ENCODE measurements at places on chromosomes 16 and 17.
A peak's percentile ranks its signal among the peaks of the same experiment; 100 is the strongest.

- no peak for DNase-seq
Observed at GRCh38 chr17:67998466-67998865, 2.2 kb upstream of the C17orf58 start.

DNA sequence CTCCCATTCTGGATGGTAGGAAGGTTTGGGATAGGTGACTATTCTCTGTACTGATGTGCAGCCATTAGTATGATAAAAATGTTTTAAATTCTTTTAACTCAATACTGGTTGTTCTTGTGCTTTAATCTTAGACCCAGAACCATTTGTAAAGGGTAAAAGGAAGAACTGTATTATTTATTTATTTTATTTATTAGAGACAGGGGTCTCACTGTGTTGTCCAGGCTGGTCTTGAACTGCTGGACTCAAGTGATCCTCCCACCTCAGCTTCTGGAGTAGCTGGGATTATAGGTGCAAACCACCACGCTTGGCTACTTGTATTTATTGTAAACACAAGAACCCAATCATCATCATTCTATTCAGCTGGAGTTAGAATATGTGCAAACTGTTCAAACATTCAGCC is 2.2 kb upstream of the MOSMO start:
- no peak for DNase-seq

DNA sequence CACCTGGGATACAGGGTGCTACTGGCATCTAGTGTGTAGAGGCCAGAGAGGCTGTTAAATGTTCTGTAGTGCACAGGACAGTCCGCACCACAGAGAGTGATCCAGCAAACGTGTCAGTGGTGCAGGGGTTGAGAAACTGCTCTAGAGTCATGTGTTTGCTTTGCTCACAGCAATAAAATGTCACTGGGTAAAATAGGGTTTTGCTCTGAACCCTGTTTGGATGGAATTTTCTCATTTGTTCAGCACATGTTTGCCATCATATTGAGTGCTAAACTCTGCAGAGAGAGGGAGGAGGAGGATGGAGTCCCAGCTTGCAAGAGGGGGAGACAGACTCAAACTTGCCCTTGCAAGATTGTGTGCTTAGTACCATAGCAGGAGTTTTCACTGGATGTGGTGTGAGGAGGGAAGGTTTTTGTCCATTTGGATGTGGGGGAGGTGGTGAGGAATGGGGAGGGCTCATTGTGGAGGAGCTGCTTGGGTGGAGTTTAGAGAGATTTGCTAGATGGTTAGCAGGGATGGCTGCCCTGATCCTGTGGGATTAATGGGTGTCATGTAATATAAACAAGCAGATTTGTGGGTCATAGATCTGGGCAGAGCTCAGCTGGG is 11.8 kb downstream of the PLCG2 start:
- DNase-seq, result no peak

DNA sequence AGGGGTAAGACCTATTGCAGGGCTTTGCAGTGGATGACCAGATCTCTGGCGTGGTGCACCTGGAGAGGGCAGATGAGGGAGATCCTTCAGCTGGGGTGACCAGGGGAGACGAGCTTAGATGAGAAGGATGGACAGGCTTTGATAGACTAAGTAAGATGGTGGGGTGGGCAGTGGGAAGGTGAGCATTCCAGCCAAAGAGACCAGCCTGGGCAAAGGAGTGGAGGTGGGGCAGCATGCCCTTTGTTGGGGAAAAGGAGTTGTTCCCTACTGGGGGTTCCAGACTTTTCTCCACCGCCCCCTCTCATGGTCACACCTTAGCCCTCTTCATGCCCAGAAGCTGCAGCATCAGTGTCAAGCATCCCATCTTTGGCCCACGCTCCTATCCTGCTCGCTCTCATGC is 27.6 kb downstream of the ANKRD40 start:
- no peak for DNase-seq

DNA sequence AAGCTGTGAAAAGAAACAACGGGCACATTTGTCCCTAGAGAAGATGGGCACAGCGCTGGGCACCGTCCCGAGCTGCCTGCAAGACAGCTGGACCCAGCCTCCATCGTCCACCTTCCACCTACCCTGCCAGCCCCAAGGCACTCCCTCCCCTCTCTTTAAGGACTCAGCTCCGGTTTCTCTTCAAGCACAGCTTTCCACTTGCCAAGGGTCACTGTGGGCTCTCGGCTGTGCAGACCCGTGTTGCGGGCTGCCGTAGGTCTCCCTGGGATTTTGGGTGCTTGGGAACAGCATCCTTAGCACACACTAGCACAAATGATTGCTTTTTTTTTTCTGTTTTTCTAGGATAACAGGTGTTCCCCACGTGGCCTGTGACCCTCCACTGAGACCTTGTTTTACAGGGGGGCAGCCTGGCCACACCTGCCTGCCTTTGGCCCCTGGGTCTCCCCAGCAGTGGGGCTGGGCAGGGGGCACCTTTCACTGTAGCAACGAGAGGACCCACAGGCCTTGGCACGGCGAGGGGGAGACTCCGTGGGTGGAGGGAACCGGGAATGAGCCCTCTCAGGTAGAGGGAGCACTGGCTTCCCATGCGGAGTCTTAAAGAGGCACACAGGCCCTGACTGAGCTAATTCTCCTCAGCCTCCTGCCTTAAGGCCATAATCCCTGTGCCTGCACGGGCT is 1.4 kb downstream of the CHMP6 start:
- no peak for DNase-seq

- no peak for DNase-seq
Observed at GRCh38 chr16:53901408-53901807, 197.5 kb downstream of the FTO start.

- DNase-seq, result no peak
Observed at GRCh38 chr17:7354262-7354843, 603 bp upstream of the TMEM95 start.

- DNase-seq, result no peak
Observed at GRCh38 chr16:74522160-74522559, 84.8 kb downstream of the GLG1 start.

- no peak for DNase-seq
Observed at GRCh38 chr16:78823027-78823426, 723.6 kb downstream of the WWOX start.

DNA sequence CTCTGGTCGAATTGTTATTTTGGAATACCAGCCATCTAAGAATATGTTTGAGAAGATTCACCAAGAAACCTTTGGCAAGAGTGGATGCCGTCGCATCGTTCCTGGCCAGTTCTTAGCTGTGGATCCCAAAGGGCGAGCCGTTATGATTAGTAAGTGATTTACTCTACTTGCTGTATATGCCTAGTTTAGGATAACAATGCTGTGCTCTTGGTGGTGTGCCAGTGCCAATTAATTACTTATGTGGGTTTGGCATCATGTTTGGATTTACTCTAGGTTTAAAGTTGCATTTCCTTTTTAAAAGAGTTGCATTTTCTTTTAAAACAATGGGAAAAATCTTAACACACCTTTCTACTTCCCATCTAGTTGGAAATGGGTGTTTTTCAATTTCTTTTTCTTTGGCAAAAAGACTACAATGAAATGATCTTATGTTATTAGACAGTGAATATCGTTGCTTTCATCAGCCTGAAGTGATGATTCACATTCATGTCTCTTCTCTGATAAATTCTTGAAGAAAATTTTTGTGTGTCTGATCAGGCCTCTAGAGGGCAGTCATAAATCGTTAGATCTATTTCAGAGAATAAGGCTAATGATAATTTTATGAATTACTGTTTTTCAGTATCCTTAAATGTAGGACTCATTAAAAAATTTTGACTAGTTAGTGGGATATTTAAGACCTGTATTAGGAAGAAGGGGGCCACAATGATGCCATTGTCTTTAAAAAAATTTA is 5.6 kb downstream of the SF3B3 start:
- no peak for DNase-seq

DNA sequence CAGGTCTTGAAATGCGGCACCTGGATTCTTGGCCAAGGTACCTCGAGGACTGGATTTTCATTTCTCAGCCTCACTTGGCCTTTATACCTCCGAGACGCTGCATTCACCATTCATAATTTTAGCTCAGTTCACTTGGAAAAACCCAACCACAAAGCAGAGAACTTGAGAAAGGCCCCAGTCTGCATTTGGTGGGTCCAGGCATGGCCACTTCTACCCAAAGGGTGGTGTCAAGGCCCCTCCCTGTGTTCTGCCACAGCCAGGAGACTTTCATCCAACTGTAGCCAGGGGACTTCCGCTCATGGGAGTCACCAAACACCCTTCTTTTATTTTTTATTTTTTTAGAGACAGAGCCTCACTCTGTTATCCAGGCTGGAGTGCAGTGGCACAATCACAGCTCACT is 14.7 kb upstream of the TVP23A start:
- no peak for DNase-seq

- DNase-seq, result peak; percentile 80
Observed at GRCh38 chr17:47276868-47277267, 23.2 kb downstream of the ITGB3 start.

DNA sequence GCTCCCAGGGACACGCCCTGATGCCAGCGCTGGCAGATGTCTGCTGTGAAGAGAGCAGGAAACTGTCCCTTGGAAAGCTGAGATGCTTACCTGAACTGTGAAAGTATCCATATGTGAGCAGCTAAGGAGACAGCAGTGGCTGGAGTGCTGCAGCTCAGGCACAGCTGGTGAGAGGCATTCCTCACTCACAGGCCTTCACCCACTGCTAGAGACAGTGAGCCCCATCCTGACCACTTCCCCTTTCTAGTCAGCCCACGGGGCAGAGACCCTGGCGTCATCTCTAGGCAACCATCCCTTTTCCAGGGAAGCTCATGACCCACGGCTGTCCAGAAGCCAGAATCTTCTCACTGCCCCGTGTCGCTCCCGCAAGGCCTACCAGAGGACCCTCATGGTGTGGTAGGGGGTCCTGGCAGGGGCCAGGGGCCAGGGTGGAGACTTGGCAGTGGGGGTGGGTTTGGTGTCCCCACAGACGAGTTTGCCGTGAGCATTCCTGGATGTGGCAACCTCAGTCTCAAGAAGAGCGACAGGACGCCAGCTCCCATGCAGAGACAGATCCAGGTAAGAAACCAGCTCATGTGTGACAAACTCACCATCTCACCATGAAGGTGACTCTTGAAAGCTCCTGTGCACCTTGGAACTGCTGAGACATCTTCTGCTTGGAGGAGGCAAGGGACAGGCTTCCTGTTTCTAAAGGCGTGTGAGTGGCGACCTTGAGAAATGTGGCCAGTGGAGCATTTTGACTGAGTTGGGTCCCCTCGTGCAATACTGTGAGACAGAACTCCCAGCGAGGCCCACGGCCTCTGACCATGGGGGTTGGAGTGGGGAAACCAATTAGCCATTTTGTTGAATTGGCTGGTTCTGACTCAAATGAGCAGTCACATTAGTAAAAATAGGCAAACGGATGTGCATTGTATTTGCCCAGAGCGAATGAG is at the start of gene SCIMP:
TSS of gene SCIMP (minus strand) at position 216 of the 932 bp plus-strand sequence. CDS start at position 111, 105 bp downstream.
- peak; percentile 40 for DNase-seq

DNA sequence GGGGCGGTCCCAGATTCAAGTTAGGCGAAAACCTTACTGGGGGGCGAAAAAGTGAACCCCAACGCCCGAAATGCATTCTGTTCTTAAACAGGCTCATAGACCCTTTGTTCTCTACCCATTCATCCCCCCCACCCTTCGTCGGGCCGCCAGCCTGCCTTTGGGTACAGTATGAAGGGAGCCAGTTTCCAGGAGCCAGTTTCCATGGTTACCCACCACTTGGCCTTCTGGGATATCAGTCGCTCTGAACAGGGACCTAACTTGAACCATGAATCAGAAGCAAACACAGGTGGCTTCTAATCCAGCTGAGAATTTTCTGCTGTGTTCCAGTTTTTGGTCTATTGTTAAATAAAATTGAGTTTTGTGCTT is 532 bp downstream of the DHX40 start:
- peak; percentile 37 for DNase-seq

DNA sequence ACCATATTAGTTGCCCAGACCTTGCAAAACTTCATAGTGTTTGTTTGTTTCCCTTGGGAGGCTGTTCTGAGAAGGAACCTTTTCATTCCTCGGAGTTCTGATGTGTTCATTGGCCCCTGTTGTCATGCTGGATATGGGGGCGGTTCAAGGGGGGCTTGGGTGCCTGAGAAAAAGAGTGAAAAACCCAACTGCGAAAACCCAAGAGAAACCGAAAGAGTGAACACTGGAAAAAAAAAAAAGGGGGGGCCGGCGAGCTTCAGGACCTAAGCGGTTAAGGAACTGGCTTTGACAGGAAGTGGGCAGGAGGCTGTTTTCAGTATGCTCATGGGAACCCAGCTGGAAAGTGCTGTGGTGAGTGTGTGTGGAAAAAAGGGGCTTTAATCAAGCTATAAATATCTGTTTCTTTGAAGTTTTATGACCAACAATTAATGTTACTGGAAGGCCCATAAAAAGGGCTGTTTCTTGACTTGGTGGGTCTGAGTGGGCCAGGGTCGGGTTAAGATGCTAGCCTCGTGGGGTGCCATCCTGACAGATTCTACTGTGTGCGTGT is 510.7 kb downstream of the MAF start:
- DNase-seq, result no peak

- no peak for DNase-seq
Observed at GRCh38 chr17:78905116-78905515, 2.1 kb upstream of the CEP295NL start.

- no peak for DNase-seq
Observed at GRCh38 chr17:30996486-30996885, 25.6 kb downstream of the RNF135 start.

GRCh38 chr16:19722269-19722952 is 4.3 kb downstream of the IQCK start:
- DNase-seq, result no peak

- no peak for DNase-seq
Observed at GRCh38 chr17:60680754-60681153, 3.1 kb downstream of the BCAS3 start.

DNA sequence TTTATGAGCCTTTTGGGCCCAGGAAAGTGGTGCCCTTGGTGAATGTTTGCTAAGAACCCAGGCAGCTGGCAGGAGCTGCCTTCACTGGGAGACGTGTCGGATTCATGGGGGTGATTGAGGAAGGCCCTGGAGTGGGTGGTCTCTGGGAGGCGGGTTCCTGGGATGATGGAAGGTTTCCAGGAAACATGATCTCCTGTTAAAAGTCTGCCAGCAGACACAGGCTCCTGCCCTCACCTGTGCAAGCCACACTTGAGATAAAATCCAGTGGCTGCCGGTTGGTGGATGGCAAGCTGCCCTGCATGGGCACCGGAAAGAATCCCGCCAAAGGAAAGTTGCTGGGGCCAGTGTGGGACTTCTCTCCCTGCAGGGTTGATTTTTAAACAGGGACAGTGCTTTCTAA is 189.0 kb upstream of the CIBAR2 start:
- no peak for DNase-seq

GRCh38 chr16:67141391-67141790 is 9.4 kb downstream of the B3GNT9 start:
- no peak for DNase-seq

GRCh38 chr17:45369421-45369820 is 52.6 kb upstream of the MAP3K14 start:
- no peak for DNase-seq

GRCh38 chr16:22887445-22887844 is 73.5 kb downstream of the HS3ST2 start:
- no peak for DNase-seq

DNA sequence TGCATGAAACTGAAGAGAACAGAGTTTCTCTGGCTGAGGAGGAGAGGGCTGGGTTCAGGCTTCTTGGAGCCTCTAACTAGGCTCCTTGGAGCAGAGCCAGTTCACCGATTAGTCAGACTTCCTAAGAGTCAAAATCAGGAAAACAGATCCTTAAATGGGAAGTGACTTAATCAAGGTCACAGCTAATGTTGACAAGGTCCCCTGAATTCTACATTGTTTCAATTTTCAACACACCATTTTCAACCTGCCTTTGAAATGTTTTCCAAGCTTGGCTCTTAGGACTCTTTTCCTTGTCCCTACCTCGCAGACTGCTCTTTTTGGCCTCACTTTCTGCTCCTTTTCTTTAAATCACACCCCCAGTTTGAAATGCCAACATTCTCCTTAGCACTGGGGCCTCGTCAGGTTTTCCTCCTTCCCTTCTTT is 16.3 kb downstream of the MYL4 start:
- DNase-seq, result peak; percentile 91
